8988T (cell line): ENCODE measurements at places on chromosomes 4 and X.

DNA sequence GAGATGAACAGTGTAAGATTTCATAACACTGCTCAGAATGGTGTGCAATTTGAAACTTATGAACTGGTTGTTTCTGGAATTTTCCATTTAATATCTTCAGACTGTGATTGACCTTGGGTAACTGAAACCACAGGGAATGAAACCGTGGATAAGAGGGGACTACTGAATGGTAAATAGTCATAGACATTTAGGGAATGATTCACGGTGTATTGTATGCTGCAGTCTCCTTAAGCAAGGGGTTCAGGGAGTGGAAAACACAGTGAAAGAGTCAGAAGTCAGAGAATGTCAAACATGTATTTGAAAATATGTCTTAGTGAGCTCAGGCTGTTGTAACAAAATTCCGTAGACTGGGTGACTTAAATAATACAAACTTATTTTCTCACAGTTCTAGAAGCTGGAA lies 398.2 kb upstream of the DIPK2B start:
- no peak for DNase-seq

GRCh38 chr4:105619188-105619931 lies 66.9 kb downstream of the ARHGEF38 start:
- DNase-seq = no peak

- no peak for DNase-seq
These were observed 186.1 kb upstream of the PSAPL1 start for GRCh38 chr4:7620814-7621176.

- DNase-seq = no peak
These were observed 51.4 kb downstream of the NPY5R start for GRCh38 chr4:163395055-163395454.

DNA sequence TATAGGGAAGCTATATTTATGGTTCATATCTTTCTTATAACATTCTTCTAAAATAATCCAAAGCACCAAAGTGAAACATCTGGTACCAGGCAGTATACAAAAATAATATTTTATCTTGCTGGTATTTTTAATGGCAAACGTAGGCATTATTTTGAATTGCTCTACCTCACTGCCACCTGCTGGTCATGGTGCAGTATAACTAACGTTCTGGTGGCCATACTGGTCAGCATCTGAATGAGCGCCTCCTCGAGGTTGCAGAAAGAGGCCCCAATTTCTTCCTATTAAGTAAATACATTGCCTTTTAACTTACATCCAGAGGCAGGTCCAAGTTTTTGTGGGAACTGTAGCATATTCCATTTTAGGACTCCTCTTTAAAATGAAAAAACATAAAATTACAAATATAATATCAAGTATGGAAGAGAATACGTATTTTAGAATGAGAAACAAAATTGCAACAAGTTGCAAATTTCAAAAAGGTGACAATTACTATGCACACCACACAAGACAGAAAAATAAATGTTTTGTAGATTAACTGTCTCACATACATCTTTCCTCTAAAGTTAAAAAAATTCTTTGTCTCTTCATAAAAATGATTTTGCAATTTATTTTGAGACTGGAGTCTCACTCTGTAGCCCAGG lies 22.9 kb upstream of the CWH43 start:
- no peak for DNase-seq

GRCh38 chr4:45385306-45385705 lies 659.0 kb upstream of the GNPDA2 start:
- no peak for DNase-seq

DNA sequence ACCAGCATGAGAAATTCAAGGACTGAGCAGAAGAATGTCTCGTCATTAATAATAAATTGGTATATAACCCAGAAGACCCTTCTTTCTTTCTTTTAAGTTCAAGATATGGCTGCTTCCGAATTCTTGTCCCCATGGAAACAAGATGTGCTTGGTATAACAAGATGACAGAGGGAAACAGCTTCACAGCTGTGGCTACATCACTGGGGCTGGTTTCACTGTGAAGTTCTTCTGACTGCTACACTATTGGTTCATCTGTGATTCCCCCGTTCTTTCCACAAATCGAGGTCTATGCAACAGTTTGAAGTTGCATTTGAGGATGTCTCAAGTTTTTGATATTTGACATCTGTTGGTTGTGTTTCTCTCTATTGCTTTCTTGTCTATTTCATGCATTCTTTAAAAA lies 12.3 kb upstream of the DTHD1 start:
- no peak for DNase-seq

GRCh38 chr4:158775091-158775651 lies 6.3 kb downstream of the FNIP2 start:
- DNase-seq = no peak

- no peak for DNase-seq
These were observed 118.5 kb downstream of the BTC start for GRCh38 chr4:74675673-74676279.

DNA sequence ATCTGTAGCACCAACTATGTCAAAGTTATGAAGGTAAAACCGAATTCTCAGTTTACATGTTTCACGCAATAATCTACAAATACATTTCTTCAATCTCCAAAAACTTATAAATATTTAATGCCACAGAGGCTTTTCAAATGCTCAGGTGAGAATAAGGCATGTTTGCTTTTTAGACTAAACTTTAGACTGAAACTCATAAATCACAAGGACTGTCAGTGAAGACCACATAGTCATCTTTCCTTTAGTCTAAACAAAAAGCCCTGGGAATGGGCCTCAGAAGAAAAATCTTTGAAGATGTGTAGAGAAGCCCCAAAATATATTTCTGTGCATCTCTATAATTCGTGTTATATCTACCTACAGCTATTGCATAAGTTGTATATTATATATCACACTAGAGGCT lies 54.5 kb upstream of the DCTD start:
- DNase-seq = no peak

DNA sequence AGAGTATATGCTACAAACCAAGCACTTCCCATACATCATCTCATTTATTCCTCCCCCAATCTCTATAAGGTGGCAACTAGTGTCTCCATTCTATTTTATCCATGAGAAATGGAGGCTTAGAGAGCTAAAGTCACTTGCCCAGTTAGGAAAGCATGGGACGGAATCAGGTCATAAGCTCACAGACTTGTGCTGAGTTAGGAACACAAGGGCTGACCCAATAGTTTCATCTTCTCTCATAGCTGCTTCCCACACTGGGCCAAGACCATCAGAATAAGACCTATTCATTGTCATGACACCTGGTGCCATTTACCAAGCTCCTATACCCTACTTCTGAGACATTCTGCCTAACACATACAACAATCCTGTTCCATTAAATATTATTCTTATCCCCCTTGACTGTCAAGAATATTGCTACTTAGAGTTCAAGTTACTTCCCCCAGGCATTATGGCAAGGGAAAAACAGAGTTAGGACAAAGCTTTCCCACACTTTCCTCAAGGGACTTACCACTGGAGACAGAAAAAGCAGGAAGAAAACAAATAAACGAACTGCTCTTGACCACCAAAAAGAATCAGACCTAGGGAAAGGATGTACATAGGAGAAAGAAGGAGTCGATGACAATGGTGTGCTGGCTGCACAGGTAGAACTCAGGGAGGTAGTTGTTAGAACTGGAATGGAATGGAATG lies 167.8 kb downstream of the LDB2 start:
- DNase-seq = no peak

GRCh38 chr4:181592221-181592745 lies 650.9 kb upstream of the TENM3 start:
- DNase-seq = no peak

GRCh38 chr4:101286663-101287062 lies 60.7 kb downstream of the PPP3CA start:
- no peak for DNase-seq

GRCh38 chr4:39104255-39104654 lies 42.2 kb downstream of the KLHL5 start:
- DNase-seq = no peak

DNA sequence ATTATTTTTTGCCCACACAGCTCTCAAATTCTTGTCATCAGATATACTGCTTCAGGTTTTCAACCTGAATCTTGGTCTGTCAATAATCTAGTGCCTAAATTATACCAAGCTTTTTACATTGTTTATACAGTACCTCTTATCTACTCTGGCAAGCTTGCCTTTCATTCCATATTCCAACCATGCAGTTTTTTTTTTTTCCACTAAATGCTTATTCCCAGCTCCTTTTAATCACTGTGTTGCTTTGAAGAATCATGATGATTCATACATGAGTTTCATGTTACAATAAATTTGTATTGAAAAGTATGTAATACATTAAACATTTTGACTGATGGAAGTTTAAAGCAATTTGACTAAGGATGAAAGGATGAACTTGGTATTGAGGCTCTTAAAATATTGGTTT lies 949.0 kb downstream of the CCSER1 start:
- DNase-seq = no peak

- DNase-seq = no peak
These were observed 113.7 kb downstream of the CHRNA9 start for GRCh38 chr4:40448875-40449274.

- DNase-seq = peak; percentile 50
These were observed 147.4 kb downstream of the SMIM20 start for GRCh38 chr4:26061248-26061986.

DNA sequence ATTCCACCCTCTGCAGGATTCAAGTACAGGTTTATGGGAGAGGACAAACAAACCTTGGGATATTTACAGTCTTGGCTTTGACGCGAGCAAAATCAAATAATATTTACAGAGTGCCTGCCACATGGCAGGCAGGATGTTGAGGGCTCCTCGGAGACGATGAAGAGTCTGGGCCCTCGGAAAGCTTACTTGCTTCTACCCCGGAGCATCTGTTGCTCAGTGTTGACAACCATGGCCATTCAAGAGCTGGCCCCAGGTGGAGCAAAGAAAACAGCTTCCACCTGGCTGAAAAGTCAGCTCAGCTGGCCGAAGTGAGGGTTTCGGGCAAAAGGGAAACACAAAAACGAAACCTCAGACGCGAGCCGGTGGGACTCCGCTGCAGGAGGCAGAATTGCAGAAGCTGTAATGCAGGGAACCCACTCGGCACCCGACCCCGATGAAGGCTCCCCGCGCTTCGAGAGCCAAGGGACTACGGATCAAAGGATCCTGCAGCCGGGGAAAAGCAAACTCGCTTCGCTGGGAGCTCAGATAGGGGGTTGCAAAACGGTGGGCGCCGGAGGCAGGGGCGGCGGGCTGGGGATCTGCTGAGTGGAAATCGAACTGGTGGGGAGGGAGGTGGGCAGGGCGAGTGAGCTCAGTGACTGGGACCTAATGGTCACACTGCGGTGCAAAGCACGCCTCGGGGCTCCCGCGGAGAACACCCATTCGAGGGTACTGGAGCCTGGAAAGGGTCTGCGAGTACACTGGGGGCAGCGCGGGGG lies 805 bp downstream of the ATP8A1 start:
- peak; percentile 25 for DNase-seq

DNA sequence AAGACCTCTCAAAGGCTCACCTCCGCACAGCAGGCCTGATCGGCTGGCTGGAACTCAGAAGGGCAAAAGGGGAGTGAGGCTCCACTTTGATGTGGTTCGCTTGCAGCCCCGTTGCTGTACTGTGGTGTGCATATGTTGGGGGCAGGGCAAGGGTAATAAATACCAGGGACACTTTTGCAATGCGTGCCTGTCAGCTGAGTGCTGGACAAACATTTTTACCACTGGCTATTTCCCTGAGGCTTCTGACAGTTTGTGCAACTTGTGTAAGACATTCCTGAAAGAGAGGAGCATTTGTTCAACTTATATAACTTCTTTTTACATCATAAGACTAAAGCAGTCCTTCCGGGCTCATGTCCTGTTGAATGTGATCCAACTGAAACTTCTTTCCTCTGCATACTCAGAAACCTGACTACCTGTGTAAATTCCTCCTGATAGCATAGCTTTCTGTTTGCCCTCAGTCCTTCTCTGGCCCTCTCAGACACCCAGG lies 82.3 kb downstream of the SPRY1 start:
- peak; percentile 10 for DNase-seq

GRCh38 chrX:17030092-17030491 lies 83.6 kb downstream of the REPS2 start:
- no peak for DNase-seq

GRCh38 chr4:3530663-3531254 lies 1.5 kb downstream of the LRPAP1 start:
- DNase-seq = no peak

- DNase-seq = no peak
These were observed 163.9 kb downstream of the SLC7A11 start for GRCh38 chr4:138078253-138078652.

DNA sequence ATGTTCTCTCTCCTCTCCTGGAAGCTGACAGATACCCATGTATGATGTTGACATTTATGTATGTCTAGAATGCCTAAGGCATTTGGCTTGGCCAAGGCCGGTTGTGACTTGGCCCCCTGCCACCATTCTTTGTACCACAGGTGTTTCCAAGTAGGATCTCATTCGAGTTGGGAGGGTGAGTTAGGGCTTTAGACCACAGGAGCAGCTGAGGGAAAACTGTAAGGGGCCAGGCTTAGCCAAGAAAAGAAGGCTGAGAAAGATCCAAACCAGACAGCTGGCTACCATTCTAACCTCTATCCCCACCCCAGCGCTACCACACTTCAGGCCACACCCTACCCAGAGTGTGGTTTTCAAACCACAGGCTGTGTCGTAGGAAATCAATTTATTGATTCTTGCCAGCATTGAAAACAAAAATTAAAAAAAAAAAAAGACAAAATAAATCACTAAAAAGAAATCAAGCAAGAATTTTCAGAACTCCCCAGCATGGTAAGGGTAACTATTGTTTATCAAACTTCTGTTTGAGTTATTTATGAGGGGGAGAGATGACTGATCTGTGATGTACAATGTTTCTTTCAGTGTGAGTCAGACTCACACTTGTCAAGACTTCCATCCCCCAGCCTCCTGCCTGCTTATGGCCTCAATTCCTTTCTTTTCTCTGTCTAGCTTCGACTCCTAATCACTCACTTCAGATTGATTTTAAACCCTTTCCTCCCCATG lies 9.9 kb downstream of the TMSB4X start:
- no peak for DNase-seq

DNA sequence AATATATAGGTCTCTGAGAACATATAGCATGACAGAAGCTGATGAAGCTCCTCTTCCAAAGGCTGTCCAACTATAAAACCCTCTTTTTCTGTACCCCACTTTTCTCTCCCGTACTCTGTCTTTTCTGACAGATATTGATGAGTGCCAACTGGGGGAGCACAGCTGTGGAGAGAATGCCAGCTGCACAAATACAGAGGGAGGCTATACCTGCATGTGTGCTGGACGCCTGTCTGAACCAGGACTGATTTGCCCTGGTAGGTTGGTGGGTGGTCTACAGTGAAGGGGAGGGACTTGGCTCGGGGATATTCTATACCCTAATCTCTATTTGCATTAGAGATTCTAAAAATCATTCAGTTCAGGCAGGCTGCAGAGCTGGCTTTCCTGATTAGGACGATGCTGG lies 80.4 kb downstream of the EGF start:
- no peak for DNase-seq

- no peak for DNase-seq
These were observed 648 bp downstream of the GPC4 start for GRCh38 chrX:133414406-133415275.

- no peak for DNase-seq
These were observed 12.5 kb upstream of the SEL1L3 start for GRCh38 chr4:25875281-25875745.

GRCh38 chr4:75699299-75699698 lies 25.1 kb upstream of the USO1 start:
- no peak for DNase-seq
